Osteoblast (primary cell): ENCODE measurements at places on chromosomes 7 and 10.

DNA sequence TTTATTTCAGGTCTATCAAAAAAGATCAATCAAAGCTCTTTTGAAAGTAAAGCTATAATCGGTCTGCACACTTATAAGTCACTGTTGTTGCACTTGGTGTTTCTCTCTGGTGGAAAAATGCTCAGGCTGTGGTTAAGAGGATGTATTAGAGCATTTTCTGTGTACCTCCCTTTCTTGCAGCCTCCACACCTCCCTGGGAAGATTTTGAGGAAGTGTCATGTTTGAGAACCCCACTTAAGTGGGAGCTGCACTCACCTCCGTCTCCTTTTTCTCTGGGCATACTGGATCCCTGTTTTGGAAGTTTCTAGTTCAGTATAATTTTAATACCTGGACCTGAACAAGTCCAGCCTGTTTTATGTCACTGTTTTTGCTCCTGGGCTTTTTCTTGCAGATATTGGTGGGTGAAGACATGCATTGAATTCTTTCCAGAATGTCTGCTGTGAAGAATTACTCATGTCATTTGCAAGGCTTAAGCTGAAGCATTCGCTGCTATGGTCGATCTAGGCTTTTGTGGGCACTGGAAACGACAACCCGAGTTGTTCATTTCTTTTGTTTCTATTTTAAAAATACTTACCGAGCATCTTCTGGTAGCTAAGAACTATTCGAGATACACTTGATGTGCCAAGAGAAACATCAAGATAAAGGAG is 36.6 kb downstream of the TCF7L2 start:
- no peak for DNase-seq

DNA sequence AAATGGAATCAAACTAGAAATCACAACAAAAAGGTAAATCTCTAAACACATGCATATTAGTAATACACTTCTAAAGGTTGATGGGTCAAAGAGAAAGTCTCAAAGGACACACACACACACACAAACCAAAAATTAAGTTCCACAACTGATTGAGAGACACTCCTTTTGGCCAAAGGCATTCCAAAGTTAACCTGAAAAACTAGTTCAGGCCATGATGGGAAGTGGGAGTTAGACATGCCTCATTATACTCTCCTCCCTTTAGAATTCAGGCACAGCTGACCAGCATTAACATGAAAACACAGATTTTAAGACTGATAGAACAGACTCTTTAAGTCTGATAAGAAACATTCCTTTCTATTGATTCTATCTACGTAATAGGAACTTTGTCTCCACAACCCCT is 332.4 kb upstream of the IGFBP3 start:
- no peak for DNase-seq

DNA sequence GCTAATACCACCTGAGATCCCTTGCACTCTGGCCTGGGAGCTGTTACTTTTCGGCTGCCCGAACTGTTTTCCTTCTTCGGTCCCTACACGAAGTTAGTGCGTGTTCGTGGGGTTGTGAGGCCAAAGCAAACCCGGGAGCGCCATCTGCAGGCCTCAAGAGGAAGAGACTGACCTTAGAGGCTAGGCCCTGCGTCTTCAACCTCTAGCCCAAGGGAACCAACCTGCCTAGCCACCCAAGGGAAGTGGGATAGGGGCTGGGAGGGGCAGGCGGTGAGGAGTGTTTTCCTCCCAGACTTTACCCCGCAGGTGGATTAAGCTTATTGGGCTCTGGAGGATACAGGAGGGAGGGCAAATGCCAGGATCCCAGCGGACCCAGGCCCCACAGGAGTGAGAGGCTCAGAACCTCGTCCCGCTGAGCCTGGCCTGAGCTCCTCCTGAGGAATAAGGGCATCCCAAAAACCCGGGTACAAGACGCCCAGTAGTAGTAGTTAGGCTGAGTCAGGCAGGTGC is 1.7 kb upstream of the PAX2 start:
- peak; percentile 96 for DNase-seq

- no peak for DNase-seq
These were observed 120.1 kb downstream of the PHTF2 start for GRCh38 chr7:77918676-77919075.

DNA sequence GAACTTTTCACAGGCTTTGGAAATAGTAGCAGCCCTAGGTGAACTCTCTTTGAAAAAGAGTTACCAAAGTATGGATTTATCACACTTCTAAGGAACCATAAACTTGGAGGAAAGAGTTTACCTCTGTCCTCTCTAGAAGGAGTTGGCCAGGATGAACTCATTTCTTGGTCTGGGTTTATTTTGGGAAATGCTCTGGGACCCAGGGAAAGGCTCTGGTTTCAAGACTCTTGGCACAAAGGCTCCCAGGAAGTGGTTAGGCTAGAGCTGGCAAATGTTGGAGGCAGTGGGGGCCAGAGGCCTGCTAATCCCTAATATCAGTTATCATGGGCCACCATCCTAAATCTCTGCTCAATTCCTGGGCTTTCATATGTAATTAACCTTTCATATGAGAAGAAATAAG is 36.3 kb upstream of the CDK6 start:
- DNase-seq: no peak

- DNase-seq: no peak
These were observed 56.8 kb downstream of the GPR141 start for GRCh38 chr7:37740398-37740797.

- no peak for DNase-seq
These were observed 101.5 kb downstream of the FOXL3 start for GRCh38 chr7:391411-391951.

GRCh38 chr7:66183700-66184099 is 21.4 kb upstream of the TPST1 start:
- DNase-seq: peak; percentile 93

GRCh38 chr10:68364101-68364886 is 31.6 kb upstream of the PBLD start:
- no peak for DNase-seq

GRCh38 chr10:5469353-5470061 is 29.9 kb downstream of the CALML5 start:
- peak; percentile 42 for DNase-seq

- DNase-seq: no peak
These were observed 153.4 kb downstream of the SGMS1 start for GRCh38 chr10:50470345-50470744.

GRCh38 chr10:92697663-92698511 is 8.1 kb downstream of the HHEX start:
- DNase-seq: peak; percentile 72

DNA sequence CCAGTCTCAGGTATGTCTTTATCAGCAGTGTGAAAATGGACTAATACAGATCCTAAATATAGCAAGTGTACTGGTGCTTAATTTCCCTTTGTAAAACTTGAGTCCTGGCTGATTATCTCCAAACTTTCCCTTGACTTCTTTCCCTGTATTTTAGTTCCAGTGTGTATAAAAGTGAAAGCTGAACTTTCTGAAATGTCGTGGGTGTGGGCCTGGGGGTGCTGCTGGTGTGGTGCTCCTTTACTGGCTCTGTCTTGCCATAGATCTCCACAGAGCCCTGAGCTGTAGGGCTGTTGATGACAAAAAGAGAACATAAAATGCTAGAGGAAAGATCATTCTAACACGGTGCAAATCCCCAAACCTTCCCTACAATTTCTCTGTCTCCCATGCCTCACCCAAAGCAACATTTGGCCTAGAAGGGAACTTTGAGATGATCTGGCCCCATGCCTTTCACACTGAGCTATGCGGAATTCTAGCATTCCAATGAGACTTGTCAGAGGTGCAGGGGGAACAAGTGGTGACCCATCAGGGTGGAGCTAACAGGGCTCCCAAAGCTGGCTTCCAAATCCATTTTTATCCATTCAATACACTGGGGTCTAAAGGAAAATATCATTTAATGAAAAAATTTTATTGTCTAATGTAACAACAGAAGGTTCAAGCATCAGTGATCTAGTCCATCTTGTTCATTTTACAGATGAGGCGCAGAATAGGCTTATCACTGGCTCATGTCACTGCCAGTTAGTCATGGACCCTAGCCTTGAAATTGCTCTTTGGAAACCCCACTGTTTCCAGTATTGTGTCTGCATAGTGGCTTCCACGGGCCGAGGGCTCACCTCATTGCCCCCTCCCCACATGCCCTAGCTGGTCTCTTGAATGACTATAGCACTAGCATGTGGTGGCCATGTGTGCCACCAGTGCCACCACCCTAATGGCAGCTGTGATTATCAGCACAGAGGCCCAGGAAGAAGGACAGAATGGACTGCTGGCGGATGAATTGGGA is 1000.9 kb downstream of the LRMDA start:
- DNase-seq: peak; percentile 49

DNA sequence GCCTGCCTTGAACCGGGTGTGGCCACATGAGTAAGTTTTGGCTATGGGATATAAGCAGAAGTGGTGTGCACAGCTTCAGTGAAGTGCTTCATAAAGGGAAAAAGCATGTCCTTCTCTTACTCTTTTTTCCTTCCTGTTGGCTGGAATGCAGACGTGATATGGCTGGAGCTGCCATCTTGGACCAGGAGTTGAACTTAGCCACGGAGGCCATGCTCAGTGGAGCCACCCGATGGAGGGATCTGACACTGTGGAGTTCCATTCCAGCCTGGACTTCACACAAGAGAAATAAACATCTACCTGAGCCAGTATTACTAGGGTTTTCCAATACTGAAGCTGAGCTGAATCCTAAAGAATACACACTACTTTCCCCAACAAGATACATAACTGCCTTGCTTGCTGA is 52.3 kb downstream of the CCDC3 start:
- DNase-seq: no peak

DNA sequence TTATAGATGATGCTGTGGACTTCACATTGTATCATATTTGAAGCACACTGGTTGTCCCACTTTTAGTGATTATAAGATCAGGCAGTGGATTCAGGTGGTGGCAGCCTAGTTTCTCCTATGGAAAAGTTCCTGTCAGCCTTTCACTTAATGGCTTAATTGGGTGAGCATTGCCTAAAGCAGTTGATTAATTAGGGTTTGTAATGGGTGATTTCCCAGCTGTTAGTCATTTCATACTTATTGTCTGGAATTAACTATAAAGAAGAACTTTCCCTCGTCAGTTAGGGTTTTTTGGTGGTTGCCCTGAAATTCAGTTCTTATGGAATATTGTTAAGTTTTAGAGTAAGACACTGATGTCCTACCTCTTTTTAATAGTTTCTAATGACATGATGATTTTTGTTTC is 78.8 kb downstream of the SLC25A40 start:
- DNase-seq: no peak

GRCh38 chr7:73448609-73449008 is 15.0 kb downstream of the FZD9 start:
- DNase-seq: no peak

DNA sequence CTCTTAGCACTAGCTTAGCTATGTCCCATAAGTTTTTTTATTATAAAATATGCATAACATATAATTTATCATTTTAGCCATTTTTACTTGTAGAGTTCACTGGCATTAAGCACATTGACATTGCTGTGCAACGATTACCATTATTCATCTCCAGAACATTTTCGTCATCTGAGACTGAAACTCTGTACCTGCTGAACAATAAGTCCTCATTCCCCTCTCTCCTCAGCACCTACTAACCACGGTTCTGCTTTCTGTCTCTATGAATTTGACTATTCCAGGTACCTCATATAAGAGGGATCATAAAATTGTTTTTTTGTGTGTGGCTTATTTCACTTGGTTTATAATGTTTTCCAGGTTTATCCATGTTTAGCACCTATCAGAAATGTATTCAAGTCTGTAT is 64.1 kb downstream of the SHOC2 start:
- no peak for DNase-seq

- peak; percentile 75 for DNase-seq
These were observed 28.6 kb upstream of the BMPER start for GRCh38 chr7:33876596-33877274.
